ENCODE measurements at places on chromosomes 2 and 18.
A peak's percentile ranks its signal among the peaks of the same experiment; 100 is the strongest.

- DNase-seq = no peak
Measured at GRCh38 chr2:15747603-15748471, 156.2 kb downstream of the DDX1 start.

DNA sequence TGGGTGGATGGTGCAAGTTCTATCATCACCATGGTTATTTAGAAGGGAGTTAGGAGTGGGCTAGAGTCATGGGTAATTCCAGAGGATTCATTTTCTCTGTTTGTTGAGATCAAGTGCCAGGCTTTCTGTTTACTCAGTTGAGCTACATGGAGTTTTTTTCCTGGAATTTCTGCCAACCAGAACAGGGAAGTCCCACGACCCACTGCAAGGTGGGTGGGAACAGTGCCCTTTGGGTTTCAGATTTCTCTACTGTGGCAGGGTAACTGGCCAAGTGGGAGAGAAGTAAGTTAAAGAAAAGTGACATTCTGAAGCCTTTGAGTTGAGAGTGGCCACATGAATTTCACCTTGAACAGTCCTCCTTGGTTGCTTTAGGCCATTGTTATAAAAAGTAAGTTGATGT, 138.9 kb downstream of the SLC39A10 start:
- DNase-seq = no peak

DNA sequence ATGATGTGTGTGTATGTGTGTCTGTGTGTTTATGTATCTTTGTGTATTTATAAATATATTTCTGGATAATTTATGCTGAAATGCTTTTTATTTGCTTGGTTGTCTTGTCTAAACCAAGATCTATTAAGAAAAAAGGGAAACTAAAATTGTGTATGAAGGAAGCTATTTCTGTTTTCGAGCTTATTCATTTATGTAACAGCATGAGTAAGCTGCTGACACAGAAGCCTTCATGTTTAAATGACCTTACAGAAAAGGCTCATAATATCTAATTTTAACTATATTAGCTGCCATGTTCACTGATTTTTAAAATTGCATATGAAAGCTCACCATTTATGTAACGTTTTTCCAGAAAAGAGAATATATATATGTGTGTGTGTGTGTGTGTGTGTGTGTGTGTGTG, 392.8 kb downstream of the PTH2R start:
- no peak for DNase-seq

- DNase-seq = no peak
Measured at GRCh38 chr2:85475799-85476490, 57.4 kb downstream of the SH2D6 start.

- peak; percentile 23 for DNase-seq
Measured at GRCh38 chr2:196213252-196213980, 42.0 kb upstream of the STK17B start.

DNA sequence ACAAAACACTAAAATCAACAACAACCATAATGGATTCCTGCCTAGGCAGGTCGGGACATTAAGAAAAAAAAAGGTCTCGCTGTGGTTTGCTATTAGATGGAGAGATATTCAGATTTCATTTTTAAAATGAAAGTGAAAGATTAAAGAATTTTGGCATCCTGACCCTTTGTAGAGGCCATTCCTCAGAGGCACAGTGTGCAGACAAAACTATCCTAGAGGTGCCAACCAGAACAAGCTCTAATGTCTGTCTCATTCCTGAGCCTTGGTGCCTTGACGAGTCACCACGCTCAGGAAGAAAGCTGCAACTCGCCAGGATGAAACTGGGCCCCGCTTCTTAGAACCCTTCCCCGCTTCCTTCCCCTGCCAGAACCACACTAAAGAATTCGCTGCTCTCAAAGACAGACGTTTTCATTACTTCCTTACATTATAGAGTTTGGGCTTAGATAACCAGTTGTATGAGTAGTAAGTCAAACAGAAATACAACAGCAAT, 156.0 kb downstream of the TGIF1 start:
- DNase-seq = peak; percentile 56

DNA sequence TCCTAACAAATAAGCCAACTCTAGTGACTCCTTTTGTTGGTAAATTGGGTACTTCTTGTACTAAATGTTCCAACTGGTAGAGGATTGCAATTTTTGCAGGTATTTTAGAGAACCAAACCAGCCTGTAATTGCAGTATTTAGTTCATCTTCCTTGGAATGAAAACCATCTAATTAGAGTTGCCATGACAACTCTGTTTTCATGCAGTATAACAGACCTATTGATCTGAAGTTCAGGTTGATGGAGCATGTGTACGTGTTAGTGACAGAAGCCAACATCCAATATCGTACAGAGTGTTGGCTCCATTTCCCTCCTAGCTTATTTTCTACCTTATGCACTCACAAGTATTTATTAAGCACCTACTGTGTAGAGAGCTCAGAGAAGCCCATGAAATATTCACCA, 176.3 kb upstream of the FOSL2 start:
- no peak for DNase-seq

All from suppressor macrophage treated with lipopolysaccharide for 4 hours (primary cell).